ENCODE measurements at places on chromosomes 2 and 18. TPM values are rescaled to one million over a fixed set of nuclear protein-coding genes. Genes with fewer than 3 reads are reported as not detected.

CYP27A1 gene
- total RNA-seq: 5.8 TPM

- no peak for DNase-seq
Observed at GRCh38 chr18:62875323-62875722, 160.0 kb downstream of the PHLPP1 start.

DNA sequence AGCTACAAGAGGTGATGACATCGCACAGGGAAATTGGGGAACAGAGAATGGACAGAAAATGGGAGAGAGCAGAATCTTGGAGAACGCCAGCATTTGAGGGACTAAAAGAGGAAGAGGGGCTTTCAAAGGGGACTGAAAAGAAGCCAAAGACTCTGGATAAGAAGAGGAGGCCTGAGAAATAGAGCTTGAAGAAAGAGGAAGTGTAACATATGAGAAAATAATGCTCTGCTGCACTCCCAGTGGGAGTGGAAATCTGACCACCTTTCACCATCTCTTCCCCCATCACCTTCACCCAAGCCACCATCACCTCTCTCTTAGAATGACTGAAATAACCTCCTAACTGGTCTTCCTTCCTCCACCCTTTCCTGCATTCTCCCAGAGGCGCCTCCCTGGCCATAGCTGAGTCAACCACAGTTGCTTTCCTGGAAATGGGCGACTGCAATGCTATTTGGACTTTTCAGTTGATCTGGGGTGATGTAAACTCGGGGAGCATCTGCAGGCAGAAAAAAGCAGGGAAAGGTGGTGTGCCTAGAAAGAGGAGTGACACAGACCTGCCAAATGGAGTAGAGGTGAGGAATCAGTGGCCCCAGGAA lies 16.8 kb downstream of the CXCR1 start:
- DNase-seq: no peak

GRCh38 chr2:205580212-205580987 lies 101.9 kb upstream of the NRP2 start:
- no peak for DNase-seq

DNA sequence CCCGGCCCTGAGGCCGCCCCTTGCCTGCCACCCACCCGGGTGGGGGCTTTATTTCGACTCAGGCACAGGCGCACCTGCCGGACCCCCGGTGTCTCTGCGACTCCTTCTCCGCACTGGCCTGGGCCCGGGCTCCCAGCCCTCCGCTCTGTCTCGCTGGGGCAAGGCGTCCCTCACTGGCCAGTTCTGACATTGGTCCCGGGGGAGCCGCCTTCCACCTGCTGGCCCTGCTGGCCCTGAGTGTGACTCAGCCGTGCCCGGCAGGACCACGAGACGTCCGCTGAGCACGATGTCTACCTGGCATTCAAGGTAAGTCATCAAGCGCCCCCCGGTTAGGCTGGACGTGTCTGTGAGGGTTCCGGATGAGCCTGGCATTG lies 131.5 kb upstream of the CTDP1 start:
- no peak for DNase-seq

CHN1 gene
- total RNA-seq: 18.5 TPM

DNA sequence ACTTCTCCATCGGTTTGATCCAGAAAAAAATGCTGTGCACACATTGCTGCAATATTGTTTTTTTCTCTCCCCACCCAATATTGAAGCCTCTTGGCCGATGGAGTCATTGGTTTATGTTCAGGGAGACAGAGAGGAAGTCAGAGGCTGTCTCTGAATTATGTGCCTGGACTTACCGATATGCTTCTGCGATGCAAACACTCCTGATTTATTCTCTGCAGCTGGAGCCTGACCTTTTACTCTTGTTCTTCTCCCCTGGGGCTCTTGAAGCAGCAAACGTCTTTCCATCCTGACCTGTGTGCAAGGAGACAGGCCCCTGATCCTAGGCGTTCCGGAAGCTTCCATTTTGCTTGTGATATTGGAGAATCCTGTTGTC lies 99.6 kb downstream of the PTGR3 start:
- DNase-seq: no peak

- DNase-seq: no peak
Observed at GRCh38 chr2:10709290-10709939, 12.0 kb upstream of the ATP6V1C2 start.

GRCh38 chr18:13261661-13262357 lies 43.2 kb downstream of the LDLRAD4 start:
- no peak for DNase-seq

DNA sequence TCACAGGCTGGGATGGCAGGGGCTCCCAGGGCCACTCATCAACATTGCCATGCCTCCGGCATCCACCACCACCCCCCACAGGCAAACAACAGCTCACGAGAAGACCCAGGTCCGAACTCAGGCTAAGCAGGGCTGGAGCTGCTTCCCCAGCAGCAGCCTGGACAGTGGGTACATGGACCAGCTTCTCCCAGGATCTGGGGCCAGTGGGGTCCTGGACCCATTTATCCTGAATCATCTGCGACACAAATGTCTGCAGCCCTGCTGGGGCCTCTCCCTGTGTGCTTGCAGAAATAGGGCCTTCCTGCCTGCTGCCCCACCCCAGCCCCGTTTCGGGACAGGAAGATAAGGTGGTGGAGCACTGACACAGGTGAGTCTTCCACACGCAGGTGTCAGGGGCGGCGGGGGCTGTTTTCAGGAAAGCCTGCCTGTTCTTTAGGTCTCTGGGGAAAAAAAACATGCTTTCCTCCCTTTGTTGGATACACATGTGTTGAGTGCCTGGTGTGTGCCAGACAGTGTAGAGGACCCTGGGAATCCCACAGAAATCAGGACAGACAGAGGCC lies 4.5 kb downstream of the PRLH start:
- no peak for DNase-seq

NR4A2 gene
- total RNA-seq: 3.0 TPM

GRCh38 chr2:41932241-41933045 lies 115.4 kb upstream of the PKDCC start:
- DNase-seq: peak; percentile 76

DNA sequence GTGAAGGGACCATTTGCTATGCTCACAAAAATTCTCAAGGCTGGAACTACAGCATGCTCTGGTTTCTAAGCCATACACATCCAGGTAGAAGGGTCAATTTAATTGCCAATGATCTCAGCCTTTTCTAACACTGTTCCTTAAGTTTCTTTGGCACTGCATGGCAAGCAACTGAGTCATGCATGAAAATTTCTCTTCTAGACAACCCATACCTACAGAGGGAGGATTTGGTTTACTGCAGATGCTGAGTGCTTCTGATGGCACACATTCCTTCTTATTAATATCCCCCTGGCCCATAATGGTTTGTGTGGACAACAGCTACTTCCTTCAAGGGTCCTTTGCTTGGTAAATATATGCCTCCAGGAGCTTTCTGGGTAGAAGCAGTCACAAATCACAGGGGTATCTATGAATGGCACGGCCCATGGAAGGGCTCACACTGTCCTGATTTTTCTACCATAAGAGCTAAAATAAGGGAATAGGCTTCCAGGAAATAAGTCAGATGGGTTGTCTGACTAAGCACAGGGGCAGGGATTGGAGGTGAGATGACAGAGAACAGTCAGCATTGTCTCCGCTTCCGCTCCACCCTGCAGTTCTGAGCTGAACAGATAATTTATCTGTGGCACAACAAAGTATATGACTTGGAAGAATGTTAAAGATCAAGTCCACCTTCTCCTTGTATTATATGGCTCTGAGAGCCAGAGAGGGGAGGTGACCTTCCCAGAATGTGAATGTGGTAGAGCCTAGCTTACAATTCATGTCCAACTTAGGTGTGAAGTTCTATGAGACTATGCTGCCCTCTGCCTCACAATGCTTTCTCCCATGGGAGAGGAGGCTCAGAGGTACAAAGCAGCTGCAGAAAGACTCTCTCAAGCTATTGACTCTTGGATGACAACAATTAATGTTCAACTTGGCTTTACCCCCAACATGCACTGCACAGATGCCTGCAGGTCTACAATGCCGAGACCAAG lies 199.2 kb upstream of the TNP1 start:
- DNase-seq: no peak

DNA sequence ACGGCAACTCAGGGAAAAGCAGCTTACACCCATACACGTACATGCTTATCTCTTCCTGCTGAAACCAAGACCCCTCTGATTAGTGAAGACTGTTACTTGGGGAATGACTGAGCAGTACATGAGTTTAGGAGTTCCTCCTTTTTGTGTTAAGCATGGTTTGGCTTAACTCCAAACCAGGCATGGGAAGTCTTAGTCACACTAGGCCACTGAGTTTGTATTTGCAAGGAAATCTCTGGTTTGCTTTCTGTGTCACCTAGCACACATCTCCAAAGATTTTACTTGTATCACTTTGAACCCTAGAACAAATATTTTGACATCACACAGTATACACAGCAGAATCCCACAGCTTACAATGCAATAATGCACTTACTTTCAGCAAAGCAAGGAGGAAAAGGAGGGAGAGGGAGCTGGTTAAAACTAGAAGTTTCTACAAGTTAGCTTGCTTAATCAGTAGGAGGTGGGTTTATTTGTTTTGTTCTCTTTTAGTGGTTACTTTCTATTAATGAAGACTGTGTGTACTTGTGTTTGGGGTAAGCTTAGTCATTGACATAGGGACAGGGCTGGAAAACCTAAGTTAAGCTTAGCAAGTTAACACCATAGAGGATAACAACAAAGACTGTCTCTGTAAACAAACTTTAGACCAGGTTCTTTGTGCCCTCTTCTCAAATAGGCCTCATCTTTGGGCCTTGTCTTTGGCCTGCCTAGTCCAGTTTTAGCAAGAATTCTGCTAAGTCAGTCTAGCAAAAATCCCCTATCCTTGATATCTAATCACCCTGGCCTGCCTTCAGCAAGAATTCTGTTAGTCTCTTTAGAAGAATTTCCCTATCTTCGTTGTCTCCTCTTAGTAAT lies 219.4 kb downstream of the MREG start:
- DNase-seq: no peak

- DNase-seq: no peak
Observed at GRCh38 chr2:231546014-231546715, 15.9 kb upstream of the NMUR1 start.

CYP26B1 gene
- total RNA-seq: 4.1 TPM

DOK6 gene
- 11.8 TPM for total RNA-seq

DNA sequence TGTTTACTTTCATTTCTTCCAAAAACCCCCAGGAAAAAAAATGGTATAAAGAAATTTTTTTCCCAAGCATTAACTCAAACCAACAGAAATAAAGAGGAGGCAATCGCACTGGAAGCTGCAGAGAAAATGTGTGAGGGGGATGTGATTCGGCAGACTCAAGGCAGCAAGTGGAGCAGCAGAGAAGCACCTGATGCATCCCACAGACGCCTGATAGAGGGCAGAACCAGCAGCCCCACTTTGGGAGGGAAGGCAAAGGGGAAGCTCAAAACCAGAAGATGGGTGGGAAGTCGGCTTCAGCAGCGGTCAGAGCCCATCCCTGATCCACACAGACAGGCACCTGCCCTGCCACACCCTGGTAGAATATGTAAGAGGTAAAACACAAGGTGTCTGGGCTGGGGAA lies 12.6 kb downstream of the FTCDNL1 start:
- DNase-seq: no peak

- no peak for DNase-seq
Observed at GRCh38 chr18:3402982-3403451, 47.0 kb upstream of the TGIF1 start.

AAMP gene
- total RNA-seq: 56.9 TPM

DNA sequence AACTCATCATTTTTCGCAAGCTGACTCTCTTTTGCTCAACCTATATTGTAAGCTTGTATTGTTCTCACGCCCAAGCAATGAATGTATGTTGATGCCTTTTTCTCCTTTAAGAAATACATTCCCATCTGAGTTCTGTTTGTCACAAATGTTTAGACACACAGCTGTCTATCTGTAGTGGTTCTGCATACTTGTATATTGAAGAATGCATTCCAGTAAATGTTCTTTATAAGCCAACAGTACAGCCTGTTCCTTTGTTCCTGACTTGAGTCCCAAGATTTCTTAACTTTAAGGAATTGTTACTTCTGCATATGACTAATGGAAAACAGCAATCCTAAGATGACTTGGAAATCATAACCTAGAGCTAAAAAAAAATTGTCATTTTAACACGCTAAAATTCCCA lies 849.1 kb upstream of the POU3F3 start:
- DNase-seq: no peak

DNA sequence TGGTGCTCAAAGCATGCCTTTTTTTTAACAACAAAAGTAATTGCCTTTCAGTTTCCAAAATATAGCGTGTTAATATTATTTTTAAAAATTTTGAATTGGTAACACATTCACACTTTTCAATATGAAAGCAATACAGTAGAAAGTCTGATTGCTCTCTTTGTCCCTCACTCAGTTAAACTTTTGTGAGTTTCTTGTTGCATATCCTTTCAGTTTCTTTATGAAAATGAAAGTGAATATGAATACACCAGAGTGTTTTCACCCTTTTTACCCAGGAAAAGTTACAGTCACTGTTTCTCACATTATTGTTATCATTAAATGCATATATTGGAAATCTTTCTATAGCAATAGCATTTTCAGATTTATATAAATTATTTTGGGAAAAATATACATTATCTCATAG lies 377.4 kb upstream of the CRIM1 start:
- DNase-seq: no peak

COL4A3 gene
- total RNA-seq: 2.4 TPM

DNA sequence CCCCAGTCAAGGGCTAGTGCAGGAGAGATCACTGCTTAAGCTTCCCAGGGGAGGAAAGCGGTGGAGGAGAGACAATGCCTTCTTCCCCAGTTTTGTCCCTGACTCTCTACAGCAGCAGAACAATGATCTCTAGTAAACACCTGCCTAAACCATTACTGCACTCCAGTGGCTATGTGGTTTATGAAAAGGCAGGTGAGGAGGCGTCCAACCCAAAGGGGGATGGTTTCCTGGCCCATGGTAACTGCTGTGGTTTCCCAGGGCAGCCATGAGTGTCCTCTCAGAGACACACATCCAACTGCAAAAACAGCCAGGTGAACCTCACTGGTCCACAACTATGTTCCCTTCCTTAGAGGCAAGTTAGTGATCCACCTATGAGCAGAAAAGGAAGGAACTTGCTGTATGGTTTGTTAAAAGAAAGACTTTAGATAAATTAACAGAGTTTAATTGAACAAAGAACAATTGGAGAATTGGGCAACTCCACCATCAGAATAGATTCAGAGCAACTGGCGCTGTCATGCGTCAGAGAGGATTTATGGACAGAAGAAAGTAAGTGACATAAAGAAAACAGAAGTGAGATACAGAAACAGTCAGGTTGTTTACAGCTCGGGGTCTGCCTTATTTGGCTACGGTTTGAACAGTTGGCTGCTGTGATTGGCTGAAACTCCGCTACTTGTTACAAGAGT lies 4.8 kb upstream of the TTC39C start:
- DNase-seq: no peak

HDLBP gene
- 325 TPM for total RNA-seq

Data from heart right ventricle (tissue), 16 donors.